ENCODE measurements at places on chromosomes 1 and 21.

GRCh38 chr1:27542463-27543273 lies 52.7 kb upstream of the WASF2 start:
- no peak for DNase-seq

DNA sequence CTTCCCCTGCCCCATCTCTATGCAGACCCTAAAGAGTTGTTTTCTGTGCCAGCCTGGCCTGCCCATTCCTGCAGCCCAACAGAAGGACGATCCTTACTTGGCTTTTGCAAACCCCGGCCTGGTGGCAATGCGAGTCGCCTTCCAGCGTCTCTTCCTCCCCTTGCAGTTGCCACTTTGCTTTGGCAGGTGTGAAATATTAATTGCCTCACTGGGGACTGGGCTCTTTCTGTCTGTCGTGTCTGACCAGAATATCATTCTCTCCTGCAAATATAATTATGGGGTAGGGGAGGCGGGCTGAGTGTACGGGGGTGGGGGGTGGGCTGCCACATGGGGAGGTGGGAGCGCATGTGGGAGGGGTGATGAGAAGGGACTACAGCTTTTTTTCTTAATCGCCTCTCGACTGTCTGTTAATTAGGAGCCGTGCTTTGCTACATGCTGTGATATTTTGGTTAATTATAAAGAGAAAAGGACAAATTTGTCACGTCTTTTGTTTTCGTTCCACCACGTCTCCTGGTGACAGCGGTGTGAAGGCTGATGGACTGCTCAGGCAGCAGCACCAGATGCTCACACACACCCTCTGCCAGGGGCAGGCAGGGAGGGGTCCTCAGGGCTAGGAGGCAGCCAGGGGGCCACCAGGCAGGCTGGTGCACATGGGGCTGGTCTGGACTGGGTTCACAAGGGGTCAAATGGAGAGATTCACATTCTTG lies 80.1 kb upstream of the CD34 start:
- DNase-seq, result peak; percentile 78

GRCh38 chr21:8991968-8992621 lies 1529.3 kb upstream of the TPTE start:
- no peak for DNase-seq

- DNase-seq, result no peak
Measured at GRCh38 chr1:38565020-38565491, 294.5 kb downstream of the RRAGC start.

DNA sequence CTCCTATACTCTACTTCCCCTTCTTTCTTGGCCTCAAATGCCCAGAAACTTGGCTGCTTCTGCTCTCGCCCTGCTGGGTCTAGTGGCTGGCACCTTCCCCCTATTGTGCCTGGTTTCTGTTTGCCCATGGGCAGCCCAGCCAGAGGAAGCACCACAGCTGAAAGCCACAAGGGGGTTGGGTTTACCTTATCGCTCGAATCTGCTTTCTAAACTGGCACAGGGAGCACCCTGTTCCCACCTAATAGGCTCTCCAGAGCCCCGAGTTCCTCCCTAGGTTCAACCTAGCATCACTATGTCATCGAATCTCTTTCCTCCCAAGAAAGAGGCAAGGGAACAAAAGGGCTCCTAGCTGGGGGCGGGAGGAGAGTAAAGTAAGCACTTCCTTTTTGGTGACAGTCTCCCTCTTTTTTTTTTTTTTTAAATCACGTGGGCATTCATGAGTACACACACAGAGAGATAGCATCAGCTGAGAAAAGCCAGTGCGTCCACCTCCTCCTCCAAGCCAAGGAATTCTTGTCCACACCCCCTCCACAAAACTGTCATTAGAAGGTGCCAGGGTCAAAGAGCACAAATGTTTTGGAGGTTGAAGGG lies 72.8 kb downstream of the PLEKHA6 start:
- no peak for DNase-seq

GRCh38 chr1:150887018-150887417 lies at the start of gene CTXND2:
Gene CTXND2, plus strand, starts transcription at chr1:150887136. Its CDS starts 25,179 bp downstream, at chr1:150912315.
- DNase-seq, result no peak

DNA sequence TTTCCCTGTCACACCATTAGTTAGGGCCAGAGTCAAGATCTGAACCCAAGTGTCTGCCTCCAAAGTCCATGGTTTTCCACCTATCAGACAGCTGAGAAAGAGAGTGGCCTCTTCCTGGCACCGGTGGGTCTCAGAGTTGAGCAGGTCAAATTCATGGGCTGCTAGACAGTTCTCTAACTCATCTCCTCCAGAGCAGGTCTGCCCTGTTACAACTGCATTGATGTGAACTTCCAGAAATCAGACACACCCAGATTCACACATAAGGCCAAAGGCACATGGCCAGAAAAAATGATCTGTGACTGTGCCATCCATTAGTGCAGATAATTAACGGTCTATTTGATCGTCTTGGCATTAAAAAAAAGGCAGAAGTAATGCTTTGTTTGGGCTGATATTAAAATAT lies 17.5 kb downstream of the SMIM12 start:
- no peak for DNase-seq

- DNase-seq, result no peak
Measured at GRCh38 chr1:199010492-199010891, 371.7 kb downstream of the PTPRC start.

GRCh38 chr1:56578963-56579875 lies at the start of gene PLPP3:
Gene PLPP3, minus strand, starts transcription at chr1:56579563. Its CDS starts 547 bp downstream, at chr1:56579016.
- no peak for DNase-seq

DNA sequence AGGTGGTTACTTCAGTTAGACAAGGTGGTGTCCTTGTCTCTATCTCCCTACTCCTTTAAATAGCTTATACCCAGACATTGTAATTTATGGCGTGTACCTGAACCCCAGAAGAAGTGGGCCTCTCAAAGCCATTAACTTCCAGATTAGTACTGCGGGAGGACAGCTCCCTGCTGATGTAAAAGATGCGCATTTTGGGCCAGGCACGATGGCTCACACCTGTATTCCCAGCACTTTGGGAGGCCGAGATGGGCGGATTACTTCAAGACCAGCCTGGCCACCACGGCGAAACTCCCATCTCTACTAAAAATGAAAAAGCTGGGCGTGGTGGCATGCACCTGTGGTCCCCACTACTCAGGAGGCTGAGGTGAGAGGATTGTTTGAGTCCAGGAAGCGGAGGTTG lies 15.0 kb upstream of the PLEKHM2 start:
- no peak for DNase-seq

DNA sequence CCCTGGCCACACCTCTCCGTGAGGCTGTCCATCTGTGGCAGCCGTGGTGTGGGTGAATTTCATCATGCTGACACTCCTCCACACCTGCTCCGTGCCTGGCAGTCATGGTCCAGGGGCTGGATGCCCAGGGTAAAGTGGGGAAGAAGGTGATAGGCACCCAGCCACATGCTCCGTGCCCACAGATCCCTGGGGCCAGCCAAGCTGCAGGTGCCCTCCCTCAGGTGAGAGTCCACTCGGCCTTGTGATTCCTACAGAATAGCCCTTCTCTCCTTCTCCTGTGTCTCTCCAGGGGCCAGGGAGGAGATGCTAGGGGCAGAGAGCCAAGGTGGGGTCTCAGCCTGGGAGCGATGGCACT lies 16.8 kb upstream of the POFUT2 start:
- DNase-seq, result no peak

GRCh38 chr1:20052386-20052785 lies 17.6 kb upstream of the PLA2G5 start:
- no peak for DNase-seq

GRCh38 chr1:36710951-36711350 lies 228.2 kb upstream of the CSF3R start:
- DNase-seq, result no peak

GRCh38 chr21:33036430-33037162 lies 10.9 kb downstream of the OLIG2 start:
- DNase-seq, result no peak

DNA sequence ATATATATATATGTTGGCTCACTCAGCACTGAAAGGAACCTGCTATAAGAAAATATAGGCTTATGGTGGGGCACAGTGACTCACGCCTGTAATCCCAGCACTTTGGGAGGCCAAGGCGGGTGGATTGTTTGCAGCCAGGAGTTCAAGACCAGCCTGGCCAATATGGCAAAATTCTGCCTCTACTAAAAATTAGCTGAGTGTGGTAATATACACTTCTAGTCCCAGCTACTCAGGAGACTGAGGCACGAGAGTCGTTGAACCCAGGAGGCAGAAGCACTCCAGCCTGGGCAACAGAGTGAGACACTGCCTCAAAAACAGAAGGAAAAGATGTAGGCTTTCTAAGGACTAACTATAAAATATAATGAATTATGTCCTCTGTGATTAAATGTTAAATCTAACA lies 14.6 kb upstream of the MUTYH start:
- DNase-seq, result no peak

GRCh38 chr1:4177425-4178150 lies 277.5 kb upstream of the C1orf174 start:
- DNase-seq, result no peak

DNA sequence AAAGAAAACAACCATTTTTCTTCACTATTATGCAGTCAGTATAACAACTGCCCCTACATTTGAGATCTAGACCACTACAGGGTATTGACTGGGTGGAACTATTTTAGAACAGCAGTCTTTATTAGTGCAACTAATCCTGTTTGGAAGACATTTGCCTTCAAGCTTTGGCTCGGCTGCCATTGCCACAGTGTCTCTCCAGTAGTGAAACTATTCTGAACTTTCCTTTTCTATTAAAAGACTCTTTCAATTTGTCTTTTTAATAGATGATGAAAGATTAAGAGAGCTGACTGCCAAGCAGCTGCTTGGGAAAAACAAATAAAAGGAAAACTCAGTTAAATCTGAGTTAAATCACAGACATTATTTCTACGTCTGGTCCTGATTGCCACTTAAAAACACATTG lies 49.3 kb downstream of the LPGAT1 start:
- DNase-seq, result no peak

- no peak for DNase-seq
Measured at GRCh38 chr1:207088701-207089626, at the start of gene C4BPB. Gene C4BPB, plus strand, starts transcription at chr1:207088860. Its CDS starts 672 bp downstream, at chr1:207089532.

GRCh38 chr1:2466270-2466665 lies 9.8 kb upstream of the PLCH2 start:
- DNase-seq, result no peak

DNA sequence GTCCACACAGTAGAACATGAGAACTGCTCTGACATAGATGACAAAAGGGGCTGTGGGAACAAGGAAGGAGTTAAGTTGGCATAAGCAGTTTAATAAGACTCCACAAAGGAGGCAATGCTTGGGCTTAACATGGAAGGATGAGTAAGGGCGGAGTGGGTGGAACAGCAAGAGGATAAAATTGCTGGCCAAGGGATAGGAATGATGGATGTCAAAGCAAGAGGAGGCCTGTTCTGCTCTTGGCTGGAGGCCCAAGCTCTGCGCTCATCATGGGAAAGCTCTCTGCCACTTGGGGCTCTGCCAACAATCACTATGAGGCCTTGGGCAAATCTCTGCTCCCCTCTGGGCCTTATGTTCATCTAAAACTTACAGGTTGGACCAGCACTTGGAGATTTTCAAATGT lies 98.3 kb upstream of the CAMK1G start:
- no peak for DNase-seq

DNA sequence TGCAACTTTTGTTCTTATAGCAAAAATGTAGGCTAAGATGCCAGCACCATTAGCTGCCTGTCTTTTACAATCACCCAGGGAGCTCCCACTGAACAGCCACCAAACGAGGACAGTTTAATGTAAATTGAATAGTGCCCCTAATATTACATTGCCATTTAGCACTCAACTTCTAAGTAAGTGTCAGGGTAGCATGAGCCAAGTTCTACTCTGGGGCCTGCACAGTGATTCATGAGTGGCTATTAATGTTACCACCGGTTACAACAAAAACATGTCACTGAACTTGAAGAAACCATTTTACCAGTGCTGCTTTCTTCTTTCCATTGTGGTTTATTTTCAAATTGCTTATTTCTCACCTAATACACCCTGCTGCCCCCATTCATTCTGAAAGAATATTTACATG lies 295.6 kb upstream of the RRP15 start:
- no peak for DNase-seq

DNA sequence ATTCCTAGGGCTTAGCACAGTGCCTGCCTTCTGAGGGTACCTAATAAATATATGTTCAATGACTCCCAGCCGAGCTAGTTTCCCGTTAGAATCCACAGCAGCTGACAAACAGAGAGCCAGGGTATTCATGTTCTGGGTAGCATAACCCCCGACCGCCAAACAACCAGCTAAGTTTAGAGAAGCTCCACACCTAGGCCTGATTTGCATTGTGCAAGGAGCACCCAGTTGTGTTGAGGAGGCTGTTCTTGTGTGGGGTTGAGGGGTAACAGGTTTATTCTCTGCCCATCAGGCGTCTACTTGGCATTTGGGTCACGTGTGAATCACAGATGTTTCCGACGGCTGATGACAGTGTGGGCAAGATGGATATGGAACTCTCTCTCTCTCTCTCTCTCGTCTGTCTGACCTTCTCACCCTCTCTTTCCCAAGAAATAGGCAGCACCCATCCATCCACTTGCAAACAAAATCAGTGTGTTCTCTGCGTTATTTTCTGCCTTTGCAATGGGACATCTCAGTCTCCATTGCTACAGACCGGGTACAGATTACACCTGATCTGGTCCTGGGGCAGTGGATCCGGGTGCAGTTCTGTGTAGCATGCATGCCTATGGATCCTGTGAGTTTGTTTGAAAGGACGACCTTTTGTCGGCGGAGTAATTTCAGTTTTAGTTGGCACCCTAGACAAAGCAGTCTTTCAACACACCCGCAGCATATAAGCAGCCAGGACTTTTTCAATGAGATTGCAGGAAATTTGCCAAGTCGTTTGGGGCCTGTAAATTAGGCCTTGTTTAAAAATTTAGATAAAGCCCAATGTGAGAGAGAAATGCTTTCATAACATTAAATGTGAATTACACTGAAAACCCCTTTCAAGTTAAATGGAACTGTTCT lies 29.4 kb downstream of the KAZN start:
- no peak for DNase-seq

DNA sequence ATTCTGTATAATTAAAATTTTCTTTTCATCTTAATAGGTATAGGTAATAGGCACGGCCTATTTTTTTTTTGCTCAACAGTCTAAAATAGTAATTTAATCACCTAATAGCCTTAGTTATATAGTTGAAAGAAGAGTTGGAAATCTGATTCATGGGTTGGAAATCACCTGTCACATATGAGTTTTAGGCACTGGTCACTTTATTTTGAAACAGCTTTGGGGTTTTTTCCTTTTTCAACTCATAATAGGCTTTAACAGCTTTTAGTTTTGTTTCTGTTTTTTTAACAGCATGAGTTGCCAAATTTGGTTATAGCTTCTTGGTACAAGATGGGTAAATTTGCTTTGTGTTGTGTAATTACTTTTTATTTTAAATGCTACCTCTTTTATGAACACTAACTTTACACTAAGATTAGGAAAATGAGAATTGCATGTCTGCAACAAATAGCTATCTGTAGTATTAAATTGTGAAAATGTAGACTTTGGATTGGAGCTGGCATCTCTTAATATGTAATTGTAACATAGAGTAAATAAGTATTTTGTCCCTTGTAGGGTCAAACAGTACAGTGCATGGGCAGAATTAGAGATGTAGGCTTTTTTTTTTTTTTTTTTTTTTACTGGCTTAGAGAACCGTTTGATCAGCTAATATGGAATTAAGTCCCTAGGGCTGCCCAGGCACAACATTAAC lies 109.8 kb downstream of the OSBPL9 start:
- DNase-seq, result no peak

GRCh38 chr1:101247404-101248287 lies 10.8 kb downstream of the S1PR1 start:
- DNase-seq, result no peak

Data from NCI-H1417 treated with DMSO at 0.1 percent for 48 hours (cell line).